ENCODE measurements at places on chromosomes 5 and 9.

DNA sequence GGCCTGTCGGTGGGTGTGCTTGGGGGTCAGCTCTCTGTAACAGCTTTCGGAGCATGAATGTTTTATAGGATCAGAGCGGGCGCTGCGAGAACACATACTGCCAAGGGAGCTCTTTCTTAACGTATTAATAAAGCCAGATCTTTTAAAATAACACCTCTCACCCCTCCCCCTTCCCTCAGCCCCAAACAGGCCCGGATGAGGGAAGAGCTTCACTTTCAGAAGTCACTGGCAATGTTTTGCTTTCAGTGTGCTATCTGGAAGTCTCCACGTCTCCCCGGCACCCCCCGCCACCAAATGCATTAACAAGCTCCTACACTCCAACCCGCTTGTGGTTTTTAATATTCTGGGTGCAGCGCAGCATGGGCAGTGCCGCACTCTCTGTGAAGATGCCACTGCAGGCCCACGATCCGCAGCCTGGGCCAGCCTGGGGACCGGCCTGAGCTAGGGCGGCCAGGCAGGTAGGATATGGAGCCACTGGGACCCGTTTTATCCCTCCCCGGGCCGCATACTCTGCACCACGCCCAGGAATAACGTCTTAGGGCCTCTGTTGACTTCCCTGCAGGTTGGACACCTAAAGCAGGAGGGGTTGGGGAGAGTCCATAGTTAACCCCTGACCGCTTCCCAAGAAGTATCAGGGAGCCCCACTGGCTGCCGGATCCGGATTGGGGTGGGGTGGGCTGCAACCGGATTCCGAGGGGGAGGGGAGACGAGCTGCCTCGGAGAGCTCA is 12.6 kb downstream of the NR2F1 start:
- no peak for DNase-seq

DNA sequence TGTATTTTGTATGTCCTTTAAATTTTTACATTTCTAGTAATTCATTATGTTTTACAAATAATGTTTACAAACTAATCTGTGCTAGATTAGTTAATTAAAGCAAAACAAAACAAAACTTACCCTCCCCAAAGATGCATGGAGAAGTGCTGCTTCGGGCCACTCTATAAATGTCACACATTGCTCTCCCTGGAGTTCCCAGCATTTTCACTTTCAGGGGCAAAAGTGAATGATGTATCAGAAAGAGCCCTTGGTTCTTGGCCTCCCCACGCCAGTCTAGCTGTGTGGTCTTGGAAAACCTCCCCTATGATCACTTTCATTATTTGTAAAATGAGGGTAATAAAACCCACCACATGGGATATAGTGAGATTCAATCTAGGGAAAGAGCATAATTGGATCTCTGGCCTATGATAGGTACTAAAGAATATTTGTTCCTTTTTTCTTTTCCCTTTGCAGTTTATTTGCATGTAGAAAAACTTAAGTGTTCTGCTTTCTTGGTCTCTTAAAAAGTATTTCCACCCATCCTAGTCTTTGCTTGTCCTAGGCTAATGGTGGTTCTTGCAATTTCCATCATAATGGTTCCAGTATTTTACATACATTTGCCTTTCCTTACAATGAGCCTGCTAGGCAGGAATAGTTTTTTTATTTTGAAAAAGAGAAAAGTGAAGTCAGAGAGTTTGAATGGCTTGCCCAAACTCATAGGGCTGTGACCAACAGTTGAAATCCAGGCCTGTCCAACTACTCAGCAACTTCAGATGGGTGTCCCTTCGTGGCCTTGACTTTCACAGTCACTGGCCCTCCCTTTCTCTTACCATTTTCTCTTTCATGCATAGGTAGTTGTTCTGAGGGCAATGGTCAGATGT is 184.5 kb upstream of the KLF4 start:
- DNase-seq, result no peak

DNA sequence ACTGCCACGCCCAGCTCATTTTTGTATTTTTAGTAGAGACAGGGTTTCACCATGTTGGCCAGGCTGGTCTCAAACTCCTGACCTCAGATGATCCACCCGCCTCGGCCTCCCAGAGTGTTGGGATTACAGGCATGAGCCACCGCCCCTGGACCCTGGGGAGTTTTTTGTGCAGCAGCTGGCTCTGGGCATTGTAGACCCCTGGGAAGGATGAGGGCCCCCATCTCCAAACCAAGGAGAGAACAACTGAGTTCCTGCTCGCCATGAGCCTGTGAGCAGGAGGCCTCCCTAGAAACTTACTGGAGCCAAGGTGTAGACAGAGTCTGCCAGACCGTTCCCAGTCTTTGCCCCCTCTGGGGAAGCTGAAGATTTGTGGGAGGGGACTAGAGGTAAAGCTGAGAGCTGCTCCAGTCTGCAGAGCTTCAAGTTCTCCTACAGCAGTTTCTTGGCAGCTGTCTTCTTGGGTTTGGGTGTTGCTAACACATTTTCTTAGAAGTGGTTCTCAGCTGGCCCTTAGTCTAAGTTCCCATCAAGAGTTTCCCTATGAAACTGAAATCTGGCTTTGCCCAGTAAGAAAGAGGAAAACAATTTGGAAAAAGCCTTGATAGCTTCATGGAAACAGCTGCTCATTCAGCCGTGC is 12.4 kb downstream of the NUDT2 start:
- DNase-seq, result no peak

GRCh38 chr5:126757713-126758357 is 19.1 kb upstream of the LMNB1 start:
- no peak for DNase-seq

GRCh38 chr9:132135456-132135855 is 26.4 kb upstream of the NTNG2 start:
- DNase-seq, result no peak

GRCh38 chr5:94250985-94251384 is 367.4 kb downstream of the KIAA0825 start:
- no peak for DNase-seq

DNA sequence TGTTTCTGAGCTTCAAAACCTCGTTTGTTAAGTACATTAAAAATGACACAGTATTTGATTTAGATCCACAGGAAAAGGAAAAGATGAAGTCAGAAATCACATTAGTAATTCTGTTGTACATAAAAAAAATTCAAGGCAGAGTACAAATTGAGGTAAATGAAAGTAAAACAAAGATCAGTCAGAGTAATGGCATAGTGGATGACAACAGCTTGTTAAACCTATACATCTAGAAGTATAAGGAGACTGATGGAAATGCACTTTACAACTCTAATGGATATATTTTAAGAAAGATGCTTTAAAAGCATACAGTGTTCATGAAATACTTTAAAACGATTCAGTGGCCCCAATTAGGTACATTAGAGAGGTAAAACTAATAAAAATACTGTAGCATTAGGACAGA is 631.3 kb upstream of the SEMA6A start:
- DNase-seq, result no peak

DNA sequence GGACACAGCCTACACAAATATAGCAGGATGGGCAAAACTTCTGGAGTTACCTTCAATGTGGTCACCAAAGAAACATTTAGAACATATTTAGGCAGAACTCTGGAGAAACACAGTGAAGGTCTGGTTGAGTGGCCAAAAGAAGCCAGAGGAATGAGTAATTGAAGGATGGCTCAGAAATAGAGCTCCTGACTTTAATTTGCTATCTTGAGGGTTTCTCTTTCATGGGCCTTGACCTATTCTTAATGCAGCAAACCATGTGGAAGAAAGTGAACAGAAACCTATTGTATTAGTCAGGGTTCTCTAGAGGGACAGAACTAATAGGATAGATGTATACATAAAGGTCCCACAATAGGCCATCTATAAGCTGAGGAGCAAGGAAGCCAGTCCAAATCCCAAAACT is 650.5 kb downstream of the ACTL7B start:
- DNase-seq, result no peak

All from stimulated activated CD4-positive, alpha-beta T cell treated with anti-CD3 and anti-CD28 coated beads, Interleukin-1b, Interleukin-23, amount 100 ng/mL, for 4 hours (primary cell).